ENCODE measurements at places on chromosomes 16 and 17.
A peak's percentile ranks its signal among the peaks of the same experiment; 100 is the strongest.

DNA sequence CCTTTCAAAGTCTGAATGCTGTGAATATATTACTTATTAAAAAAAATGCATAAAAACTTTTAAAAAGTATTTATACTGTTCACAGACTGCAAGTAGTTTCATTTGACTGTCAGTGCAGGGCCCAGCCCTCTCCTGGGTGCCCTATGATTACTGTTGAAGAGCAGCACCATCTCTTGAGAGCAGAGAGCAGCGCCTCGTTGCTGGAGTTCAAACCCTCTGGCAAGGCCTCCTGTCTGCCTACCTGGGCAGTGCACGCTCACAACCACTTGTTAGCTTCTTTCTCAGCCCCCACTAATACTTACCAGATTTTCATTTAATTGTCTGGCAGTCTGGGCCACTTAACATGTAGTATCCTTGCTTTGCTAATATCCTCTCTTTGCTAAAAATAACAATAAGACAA, 233.4 kb downstream of the PHKB start:
- DNase-seq = no peak

DNA sequence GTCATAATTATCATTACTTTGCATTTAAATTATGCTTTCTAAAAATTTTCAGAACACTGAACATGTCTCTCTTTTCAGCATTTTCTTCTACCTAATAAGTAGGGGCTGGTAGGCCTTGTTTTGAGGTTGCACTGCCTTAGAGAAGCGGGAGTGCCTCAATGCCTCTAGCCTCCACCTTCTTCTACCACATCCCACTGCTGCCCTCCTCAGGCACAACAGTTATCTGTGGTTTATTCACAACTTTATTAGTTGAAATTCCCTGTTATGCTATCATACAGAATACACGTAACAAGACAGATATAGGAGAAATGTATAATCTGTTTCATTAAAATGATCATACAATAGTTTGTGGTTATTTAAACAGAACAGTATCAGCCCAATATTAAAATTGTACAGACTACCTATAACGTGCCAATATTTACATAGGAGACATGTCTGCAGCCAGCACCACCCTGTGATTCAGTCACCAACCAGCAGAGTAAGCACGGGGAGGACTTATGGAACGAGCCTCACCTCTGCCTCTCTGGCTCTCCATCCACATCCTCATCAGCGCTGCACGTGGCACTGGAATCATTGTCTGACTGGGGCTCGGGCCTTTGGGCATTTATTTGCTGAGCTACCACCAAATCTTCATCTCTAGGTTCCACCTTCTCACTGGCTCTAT, 101.2 kb downstream of the TTC19 start:
- no peak for DNase-seq

GRCh38 chr17:2814481-2815341, 18.5 kb downstream of the RAP1GAP2 start:
- DNase-seq = no peak

DNA sequence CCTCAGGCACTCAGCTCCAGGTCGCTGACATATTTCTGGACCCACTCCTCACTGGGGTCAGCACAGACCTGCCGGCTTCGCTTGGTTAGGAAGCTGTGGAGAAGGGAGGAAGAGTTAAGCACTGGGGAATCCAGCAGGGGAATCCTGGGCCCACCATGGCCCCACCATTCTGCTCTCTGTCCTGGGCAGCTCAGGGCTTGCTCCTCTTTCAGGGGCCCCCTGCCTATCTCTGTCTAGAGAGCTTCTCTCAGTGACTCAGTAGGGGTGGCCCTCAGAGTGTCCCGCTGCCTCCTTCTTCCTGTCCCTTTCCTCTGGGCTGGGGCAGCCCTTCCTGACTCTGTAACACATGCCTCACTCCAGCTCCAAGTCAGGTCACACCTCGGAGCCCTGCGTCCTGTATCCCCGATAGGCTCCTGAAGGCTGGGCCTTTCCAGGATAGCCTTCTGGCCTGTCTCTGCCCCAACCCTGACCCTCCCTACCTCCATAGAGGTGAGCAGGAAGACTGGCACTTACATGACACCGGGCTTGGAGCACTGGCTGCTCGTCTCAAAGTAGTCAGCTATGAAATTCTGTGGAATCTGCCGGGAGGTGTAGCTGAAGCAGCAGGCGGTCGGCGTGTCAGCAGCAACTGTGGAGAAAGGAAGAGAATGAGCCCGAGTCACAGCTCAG, 1.1 kb downstream of the CCL3 start:
- DNase-seq = no peak

GRCh38 chr17:48100160-48100559, 1.1 kb downstream of the CBX1 start:
- DNase-seq = no peak

- DNase-seq = no peak
Measured at GRCh38 chr17:40813804-40814203, 8.6 kb downstream of the KRT10 start.

DNA sequence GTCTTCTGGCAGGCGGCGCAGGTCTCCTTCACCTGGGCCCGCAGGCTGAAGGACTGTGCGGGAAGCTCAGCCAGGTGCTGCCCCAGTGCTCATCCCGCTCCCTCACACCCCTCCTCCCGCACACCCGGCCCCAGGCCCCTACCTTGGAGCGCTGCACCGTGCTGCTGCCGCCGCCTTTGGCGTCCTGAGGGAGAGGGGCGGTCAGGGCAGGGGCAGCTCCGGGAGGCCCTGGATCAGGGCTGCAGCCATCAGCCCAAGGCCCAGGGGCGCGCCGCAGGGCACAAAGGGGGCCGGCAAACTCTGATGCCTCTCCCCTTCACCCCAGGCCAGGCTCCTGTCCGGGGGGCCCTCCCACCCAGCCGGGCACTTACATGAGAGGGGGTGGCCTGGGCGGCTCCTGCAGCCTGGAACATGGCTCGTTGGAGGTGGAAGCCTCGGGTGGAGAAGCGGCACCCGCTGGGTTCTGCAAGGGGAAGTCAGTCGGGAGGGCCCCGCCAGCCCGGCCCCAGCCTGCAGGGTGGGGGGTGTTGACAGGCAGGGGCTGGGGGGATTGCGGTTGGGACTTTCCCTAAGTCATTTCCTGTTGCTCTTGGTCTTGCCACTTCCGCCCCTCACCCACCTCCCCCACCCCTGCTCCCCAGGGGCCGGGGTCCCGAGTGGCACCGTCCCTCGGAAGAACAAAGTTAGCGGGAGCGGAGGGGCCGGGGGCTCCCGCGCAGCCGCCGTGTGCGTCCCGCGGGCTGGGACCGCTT, 863 bp downstream of the LIMD2 start:
- no peak for DNase-seq

DNA sequence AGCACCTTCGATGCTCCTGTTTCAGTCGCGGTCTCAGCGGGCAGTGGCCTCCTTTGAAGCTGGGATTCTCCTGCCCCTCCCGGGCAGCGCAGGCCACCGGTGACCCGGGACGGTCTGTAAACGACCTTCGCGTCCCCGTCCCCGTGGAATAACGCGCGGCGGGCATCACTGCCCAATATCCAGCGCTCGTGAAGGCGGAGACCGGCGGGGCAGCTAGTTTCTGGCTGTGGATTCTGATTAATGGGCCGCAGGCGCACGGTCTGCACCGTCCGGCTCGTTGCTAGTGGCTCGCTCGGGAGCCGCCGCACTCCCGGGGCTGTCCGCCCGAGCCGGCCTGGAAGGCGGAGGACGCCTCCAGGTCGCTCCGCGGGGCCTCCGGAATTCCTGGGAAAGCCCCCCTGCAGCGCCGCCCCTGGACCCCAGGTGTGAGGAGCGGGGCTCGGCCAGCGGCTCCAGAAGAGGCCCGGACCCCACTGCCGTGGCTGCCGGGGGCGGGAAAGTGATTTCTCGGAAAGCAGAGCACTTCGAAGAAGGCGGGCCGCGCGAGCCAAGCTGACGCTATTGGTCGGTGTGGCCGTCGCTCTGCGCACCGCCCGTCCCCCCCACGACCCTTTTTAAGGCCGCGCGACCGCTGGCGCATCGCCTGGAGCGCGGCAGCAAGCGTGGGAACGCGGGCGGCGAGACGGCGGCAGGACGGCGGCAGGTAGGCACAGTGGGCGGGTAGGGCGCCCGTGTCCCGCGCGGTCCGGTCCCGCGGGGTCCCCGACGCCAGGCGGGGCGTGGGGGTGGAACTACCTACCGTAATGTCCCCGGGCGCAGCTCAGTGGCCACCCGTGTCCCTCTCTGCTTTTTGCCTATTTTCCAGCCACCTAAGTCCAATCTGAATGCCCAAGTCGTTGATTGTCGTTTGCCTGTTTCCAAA, at the start of gene IRF8:
Gene IRF8, plus strand, starts transcription at position 642 of the 922 bp plus-strand sequence. CDS start 3,854 bp downstream, outside the sequence.
- DNase-seq = no peak

DNA sequence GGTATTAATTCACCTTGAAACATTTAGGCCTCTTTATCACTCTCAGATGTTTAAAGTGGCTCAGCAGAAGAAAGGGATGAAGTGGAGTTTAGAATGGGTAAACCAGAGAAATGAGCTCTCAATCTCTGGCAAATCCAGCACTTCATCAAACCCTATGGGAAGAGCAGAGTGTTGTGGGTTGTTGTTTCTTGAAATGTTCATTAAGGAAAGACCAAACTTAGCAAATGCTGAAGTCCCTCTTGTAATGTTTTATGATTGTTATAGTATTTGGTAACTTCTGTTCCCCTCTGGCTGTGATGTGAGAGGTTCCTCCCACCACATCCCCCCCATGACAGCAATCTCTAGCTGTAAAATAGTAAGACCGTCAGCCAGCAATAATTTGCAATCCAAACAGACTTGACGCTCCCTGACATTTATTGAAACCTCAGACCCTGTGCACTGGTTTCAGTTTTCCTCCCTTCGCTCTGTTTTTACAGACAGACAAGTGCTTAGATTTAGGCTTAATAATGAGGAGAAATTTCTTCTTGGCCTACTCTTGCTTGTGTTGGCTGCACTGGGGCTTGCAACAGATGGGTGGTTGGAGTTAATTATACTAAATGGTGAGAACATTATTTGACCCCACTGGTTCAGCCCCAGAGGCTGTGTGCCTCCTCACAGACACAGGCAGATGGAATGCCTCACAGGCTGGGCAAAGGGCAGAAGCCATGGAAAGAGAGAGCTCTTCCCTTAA, 609.4 kb upstream of the SOX9 start:
- no peak for DNase-seq

DNA sequence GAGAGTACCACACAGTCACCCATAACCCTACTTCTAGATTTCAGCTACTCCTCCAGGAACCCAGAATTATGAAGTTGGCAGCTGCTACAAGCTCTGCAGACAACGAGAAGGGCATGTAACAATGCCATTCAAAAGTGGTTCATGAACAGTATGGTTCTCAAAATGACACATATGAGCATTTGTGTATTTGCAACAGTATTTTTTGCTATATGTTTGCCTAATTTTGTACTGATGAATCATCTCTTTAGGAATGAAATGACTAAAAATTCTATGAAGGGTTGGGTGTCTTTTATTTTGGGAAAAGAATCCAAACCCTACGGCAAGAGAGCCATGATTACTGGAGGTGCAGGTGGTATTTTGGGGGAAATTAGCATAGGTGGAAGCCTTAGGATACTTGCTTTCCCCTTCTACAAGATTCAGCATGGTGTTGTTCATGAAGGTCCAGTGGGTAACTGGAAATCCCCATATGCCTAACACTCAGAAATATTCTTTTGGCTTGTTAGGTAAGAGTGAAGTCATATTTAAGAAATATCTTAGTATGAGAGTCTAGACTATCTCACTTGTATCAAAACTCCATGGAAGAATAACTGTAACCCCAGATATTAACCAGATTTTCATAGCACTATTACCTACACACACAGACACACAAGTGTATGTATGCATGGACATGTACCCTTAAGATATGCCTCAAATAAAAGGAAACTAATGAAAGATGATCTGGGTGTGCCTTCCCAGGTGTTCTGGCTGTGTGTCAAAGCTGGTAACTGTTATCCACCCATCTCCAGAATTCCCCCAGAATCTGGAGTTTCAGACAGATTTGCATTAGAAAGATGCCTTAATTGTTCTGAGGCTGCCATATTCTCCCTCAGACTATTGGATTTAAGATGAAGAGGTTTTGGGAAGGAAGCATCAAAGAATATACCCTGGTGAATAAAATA, 688.2 kb upstream of the SOX9 start:
- no peak for DNase-seq

GRCh38 chr16:30349675-30350074, 5.4 kb downstream of the CD2BP2 start:
- DNase-seq = peak; percentile 51

GRCh38 chr17:4509401-4509800, 10.7 kb downstream of the SPNS2 start:
- no peak for DNase-seq

- DNase-seq = no peak
Measured at GRCh38 chr17:53133876-53134275, 688.9 kb upstream of the KIF2B start.

- no peak for DNase-seq
Measured at GRCh38 chr16:52123842-52124241, 423.1 kb downstream of the TOX3 start.

- DNase-seq = no peak
Measured at GRCh38 chr16:84281074-84281473, 13.6 kb upstream of the WFDC1 start.

DNA sequence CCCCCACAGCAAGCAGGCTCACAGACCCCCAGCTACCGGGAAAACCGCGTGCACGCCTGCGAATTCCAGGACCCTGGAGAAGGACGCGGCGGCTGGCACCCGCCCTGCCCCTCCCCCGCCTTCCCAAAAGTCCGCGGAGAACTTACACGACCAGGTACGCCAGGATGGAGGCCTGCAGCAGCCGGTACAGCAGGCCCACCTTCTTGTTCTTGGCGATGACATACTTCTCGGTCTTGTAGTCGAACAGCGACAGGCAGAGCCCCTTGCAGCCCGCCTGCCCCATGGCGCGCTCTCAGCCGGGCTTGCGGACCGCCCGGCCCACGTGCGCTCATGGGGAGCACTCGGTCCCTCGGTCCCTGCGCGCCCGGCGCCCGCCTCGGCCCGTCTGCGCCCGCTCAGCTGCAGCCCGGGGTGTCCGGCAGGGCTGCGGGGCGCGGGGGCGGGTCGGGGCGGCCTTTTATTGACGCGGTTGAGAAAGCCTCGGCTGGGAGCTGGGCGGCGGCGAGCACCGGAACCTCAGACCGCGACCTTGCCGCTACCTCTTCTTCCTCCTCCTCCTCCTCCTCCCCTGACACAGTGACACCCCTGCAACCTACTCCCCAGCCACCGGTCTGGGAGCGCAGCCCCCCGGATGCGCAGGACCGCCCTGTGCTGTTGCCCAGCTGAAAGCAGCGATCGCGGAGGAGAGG, at the start of gene P2RX5:
Gene P2RX5, minus strand, starts transcription at position 433 of the 689 bp plus-strand sequence. Its CDS starts 150 bp downstream, at position 283.
- DNase-seq = no peak

- DNase-seq = no peak
Measured at GRCh38 chr16:75566758-75567255, 628 bp downstream of the GABARAPL2 start.

- DNase-seq = no peak
Measured at GRCh38 chr17:32265192-32265923, at the start of gene RHBDL3. Gene RHBDL3 (plus strand): TSS chr17:32265832. CDS start chr17:32266190, 358 bp downstream.

GRCh38 chr17:73536700-73537605, 107.3 kb downstream of the SDK2 start:
- no peak for DNase-seq

- no peak for DNase-seq
Measured at GRCh38 chr17:31859487-31860008, 504 bp upstream of the COPRS start.

- no peak for DNase-seq
Measured at GRCh38 chr16:82011199-82011641, at the start of gene SDR42E1. Gene SDR42E1 (minus strand): TSS chr16:82011470. CDS start chr16:82000858, 10,612 bp downstream.

DNA sequence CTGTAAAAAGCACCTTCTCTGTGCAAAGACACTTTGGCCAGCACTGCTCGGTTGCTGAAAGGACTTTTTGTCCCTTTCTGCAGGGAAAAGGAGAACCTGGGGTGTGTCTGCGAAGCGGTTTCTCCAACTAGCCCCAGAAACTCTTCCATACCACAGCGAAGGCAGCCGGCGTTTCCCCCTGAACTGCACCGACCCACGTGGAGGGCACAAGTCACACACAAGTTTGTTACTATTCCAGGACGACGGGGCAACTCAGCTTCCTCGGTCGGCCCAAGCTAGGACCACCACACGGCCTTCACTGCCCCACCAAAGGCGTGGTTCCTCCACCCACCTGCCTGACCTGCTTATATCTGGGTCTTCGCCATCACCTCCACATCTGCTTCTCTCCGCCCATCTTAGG, 1.9 kb downstream of the RTN4RL1 start:
- DNase-seq = no peak

Data from epithelial cell of proximal tubule (primary cell).